ENCODE measurements at places on chromosomes 3 and 15. TPM values are rescaled to one million over a fixed set of nuclear protein-coding genes. Genes with fewer than 3 reads are reported as not detected.

- H3K27ac ChIP-seq: no peak overlapping the region
- peaks cover 12% of the 10 kb centered on the region for H3K36me3 ChIP-seq
- no peaks in the 10 kb centered on the region for H3K27me3 ChIP-seq
- peaks cover 10% of the 10 kb centered on the region for H3K4me1 ChIP-seq
- H3K4me3 ChIP-seq: no peak overlapping the region
Measured at GRCh38 chr3:138936741-138937689, 9.9 kb downstream of the FOXL2 start.

DNA sequence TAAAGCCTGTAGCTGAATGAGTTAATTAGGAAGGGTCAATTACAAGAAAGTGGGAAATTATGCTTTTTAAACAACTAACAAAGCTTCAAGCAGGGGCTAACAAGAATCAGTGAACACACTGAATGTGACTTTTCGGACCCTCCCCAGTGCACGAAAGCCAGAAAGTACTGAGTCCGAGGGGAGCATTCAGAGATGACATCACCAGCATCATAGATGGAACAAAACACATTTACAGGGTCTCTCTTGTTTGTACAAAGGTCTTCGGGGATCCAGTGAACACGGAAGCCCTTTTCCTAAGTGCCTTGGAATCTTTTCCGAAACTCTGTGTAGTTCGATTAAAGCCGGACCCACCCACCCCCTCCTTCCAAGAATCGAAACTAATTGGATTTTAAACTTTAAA is 829 bp downstream of the DCP1A start:
- H3K4me1 ChIP-seq: peaks cover 7% of the 10 kb centered on the region
- DNase-seq: no peak
- H3K36me3 ChIP-seq: peaks cover 30% of the 10 kb centered on the region

DNA sequence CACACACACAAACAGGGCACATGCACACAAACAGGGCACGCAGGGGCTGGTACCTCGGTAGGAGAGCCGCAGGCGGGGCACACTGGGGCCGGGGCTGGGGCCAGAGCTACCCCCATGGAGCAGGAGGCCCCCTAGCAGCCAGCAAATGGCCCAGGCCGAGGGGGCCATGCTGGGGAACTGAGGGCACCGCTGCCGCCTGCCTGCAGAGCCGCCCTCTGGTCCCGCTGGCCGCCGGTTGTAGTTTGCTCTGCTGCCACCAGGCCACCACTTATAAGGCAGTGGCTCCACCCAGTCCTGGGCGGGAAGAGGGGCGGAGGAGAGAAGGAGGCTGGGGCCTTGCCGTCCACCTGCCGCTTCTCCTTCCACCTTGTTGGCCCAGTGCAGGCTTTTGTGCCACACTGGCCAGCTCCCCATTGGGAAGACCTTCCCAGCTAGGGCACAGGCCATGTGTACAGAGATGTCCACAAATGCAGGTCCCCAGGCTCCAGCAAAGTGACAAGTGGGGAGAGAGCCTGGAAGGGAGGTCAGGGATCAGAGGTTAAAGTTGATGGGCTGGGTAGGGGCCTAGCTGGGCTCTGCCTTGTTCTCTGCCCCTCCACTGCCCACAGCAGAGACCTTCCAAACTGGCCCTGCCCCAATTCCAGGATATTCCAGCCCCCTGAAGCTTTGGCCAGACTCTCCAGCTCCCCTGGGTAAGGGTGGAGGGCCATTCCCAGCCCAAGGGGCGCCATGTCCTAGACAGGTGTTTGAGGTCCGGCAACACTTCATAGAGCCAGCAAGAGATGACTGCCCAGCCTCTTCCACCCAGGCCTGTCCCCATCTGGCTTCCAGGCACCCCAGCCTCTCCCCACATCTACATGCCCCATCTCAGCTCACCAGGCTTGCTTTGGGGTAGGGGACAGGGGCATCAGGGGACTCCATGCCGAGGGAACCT is at the start of gene SEMA3G:
Gene SEMA3G, minus strand, starts transcription at position 244 of the 934 bp plus-strand sequence. Its CDS starts 76 bp downstream, at position 168.
- H3K36me3 ChIP-seq: no peaks in the 10 kb centered on the region
- H3K4me1 ChIP-seq: peaks cover 31% of the 10 kb centered on the region
- DNase-seq: peak; percentile 71
- H3K27ac ChIP-seq: no peak within 1 kb of the TSS
- H3K4me3 ChIP-seq: no peak within 1 kb of the TSS

GRCh38 chr15:76169911-76170800 is 110.4 kb downstream of the TMEM266 start:
- H3K36me3 ChIP-seq: no peaks in the 10 kb centered on the region
- no peak overlapping the region for H3K27ac ChIP-seq
- no peak overlapping the region for H3K4me3 ChIP-seq
- peaks cover 72% of the 10 kb centered on the region for H3K27me3 ChIP-seq

DNA sequence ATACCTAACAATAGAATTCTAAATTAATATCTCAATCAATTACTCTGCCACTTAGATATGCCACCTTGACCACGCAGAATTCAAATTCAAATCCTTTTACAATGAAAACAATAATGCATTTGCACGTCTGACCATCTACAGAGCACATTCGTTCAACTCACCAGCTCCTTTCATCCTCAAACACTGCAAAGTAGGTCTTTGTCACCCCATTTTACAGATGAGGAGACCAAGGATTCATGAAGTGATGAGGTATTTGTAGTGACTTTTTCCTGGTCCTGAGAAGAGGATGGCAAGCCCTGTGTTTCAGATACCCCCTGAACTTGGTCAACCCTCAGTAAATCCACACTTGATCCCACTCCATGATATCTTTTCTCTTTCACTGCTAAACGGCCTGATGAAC is 42.2 kb downstream of the HES1 start:
- DNase-seq: no peak
- H3K27me3 ChIP-seq: no peaks in the 10 kb centered on the region
- H3K36me3 ChIP-seq: no peaks in the 10 kb centered on the region
- H3K4me1 ChIP-seq: peaks cover 19% of the 10 kb centered on the region
- no peak overlapping the region for H3K4me3 ChIP-seq

GRCh38 chr15:69609176-69609575 is 156.6 kb downstream of the RPLP1 start:
- no peak for DNase-seq
- peaks cover 3% of the 10 kb centered on the region for H3K27me3 ChIP-seq
- no peaks in the 10 kb centered on the region for H3K36me3 ChIP-seq
- H3K27ac ChIP-seq: no peak overlapping the region
- H3K4me1 ChIP-seq: no peaks in the 10 kb centered on the region

DNA sequence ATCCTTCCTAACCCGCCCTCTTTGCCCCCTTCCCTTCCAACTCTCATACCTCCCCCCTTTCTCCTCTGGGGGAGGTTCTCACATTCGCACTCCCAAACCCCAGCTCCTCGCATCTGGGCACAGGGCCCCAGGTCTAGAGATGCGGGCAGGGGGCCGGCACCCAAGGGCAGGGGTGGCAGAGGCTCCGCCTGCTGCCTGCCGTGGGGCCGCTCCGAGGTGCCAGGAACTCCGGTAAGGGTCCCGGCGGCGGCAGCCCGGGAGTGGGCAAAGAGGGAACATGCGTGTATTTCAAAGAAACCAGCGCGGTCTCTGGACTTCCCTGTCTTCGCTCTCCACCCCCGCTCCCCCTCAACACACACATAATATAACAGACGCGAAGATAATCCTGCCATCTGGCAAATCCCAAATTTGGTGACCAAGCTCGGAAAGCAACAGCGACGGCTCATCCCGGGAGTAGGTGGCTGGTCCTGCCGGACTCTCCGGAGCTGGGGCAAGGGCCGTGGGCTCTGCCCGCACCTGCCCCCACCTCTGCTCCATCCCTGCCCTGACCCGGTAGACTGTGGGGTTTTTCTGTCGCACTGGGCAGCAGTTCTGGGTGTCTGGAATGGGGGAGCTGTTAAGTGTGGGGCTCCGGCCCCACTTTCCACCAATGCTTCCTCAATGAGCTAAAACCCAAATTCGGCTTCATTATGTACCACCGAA is 31.0 kb downstream of the NR2F2 start:
- DNase-seq: no peak
- no peak overlapping the region for H3K27ac ChIP-seq
- H3K27me3 ChIP-seq: no peaks in the 10 kb centered on the region
- H3K4me3 ChIP-seq: no peak overlapping the region
- H3K36me3 ChIP-seq: no peaks in the 10 kb centered on the region
- H3K4me1 ChIP-seq: peaks cover 25% of the 10 kb centered on the region

DNA sequence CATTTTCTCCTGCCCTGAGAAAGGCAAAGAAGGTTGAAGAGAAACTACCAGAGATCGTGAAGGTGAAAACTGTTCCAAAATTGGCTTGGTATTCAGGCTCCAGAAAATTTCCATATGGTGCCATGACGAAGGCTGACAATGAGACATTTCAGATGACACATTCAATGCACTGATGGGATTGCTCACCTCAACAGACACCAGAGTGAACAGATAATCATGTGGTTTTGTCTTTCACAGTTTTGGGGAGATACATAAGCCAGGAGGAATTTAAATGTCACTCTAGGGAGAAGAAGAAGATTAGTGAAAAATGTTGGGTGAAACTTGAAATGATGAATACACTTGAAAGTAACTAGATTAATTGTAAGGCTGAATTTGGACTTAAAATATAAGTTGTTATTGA is 339.7 kb upstream of the EPHA3 start:
- H3K4me1 ChIP-seq: no peaks in the 10 kb centered on the region
- no peak for DNase-seq
- H3K36me3 ChIP-seq: no peaks in the 10 kb centered on the region

Gene UNC13C
- polyA plus RNA-seq: not detected

Gene FRMD4B
- polyA plus RNA-seq: 0.30 TPM

Data from K562 (cell line).